ENCODE measurements at places on chromosomes 5 and 9. TPM values are rescaled to one million over a fixed set of nuclear protein-coding genes. Genes with fewer than 3 reads are reported as not detected.

The FCN2 gene
- not detected for total RNA-seq

The SLC31A2 gene
- 5.6 TPM for total RNA-seq

The PRRX2 gene
- total RNA-seq = not detected

The CCDC171 gene
- total RNA-seq = 0.77 TPM

The GHR gene
- not detected for total RNA-seq

The OCLN gene
- 6.6 TPM for total RNA-seq

The GNAQ gene
- total RNA-seq = 37.7 TPM

The BAAT gene
- not detected for total RNA-seq

The NRARP gene
- 0.70 TPM for total RNA-seq

The ELOVL7 gene
- 0.56 TPM for total RNA-seq

The CMYA5 gene
- total RNA-seq = 0.13 TPM

The GABRA6 gene
- not detected for total RNA-seq

The SH3GL2 gene
- total RNA-seq = not detected

The NTRK2 gene
- total RNA-seq = not detected

The NDST1 gene
- total RNA-seq = 1.0 TPM

The OBP2B gene
- total RNA-seq = not detected

The C9orf153 gene
- total RNA-seq = 1.0 TPM

The INSL4 gene
- not detected for total RNA-seq

The PDLIM4 gene
- total RNA-seq = not detected

The KLF4 gene
- 266 TPM for total RNA-seq

The CNTNAP3 gene
- not detected for total RNA-seq

The TRAF1 gene
- 131 TPM for total RNA-seq

The TMEM38B gene
- total RNA-seq = 21.0 TPM

The ECM2 gene
- not detected for total RNA-seq

The SLC36A3 gene
- not detected for total RNA-seq

The SLC6A18 gene
- not detected for total RNA-seq
